ENCODE measurements at places on chromosomes 7 and 10.

DNA sequence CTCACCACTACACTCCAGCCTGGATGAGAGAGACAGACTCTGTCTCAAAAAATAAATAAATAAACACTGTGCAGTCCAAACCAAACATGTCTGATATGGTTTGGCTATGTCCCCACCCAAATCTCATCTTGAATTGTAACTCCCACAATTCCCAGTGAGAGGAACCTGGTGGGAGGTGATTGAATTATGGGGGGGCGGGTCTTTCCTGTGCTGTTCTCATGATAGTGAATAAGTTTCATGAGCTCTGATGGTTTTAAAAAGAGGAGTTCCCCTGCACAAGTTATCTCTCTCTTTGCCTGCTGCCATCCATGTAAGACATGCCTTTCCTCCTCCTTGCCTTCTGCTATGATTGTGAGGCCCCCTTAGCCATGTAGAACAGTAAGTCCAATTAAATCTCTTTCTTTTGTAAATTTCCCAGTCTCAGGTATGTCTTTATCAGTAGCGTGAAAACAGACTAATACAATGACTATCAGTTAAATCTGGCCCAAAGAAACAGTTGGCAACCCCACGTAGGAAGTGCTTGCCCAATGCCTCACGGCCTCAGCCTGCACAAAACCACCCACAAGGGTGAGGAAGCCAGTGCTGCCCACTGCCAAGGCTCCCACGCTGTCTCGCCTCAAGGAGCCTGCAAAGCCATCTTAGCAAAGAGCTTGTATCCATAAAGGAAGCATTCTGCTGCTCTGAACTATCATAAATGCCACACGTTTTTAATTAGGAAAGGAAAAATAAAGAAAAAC, 64.7 kb downstream of the PIK3AP1 start:
- no peak for DNase-seq

DNA sequence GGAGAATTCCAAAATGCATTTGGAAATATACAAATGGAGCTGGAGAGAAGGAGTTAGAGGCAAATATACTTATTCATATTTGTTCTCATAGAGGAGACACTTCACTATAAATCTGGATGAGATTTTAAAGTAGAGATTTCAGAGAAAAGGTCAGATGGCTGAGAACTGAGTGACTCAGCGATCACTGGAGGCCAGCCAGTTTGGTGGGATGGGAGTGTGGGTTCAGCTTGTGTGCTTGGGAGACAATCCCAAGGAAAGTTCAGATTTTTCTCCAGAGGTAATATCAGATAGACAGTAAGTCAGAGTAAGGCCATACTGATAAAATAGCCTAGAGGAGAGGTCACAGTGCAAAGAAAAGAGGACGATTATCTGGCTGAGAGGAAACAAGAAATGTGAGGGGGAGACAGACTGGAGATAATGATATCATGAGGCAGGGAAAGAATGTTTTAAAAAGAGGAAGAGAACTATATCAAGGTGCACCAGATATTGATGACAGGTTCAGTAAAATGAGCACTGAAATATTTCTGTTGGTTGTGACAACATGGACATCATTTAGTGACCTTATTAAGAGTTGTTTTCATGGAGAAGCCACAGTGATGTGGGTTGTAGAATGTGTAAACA, 67.0 kb downstream of the MDFIC start:
- peak; percentile 71 for DNase-seq

DNA sequence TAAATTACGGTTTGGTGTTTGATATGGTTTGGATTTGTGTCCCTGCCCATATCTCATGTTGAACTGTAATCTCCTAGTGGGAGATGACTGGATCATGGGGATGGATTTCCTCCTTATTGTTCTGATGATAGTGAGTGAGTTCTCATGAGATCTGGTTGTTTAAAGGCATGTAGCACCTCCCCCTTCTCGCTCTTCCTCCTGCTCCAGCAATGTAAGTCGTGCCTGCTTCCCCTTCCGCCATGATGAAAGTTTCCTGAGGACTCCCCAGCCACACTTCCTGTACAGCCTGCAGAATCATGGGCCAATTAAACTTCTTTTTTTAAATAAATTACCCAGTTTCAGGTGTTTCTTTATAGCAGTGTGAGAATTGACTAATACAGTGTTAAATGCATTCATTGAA, 116.6 kb downstream of the DOCK4 start:
- DNase-seq, result no peak

DNA sequence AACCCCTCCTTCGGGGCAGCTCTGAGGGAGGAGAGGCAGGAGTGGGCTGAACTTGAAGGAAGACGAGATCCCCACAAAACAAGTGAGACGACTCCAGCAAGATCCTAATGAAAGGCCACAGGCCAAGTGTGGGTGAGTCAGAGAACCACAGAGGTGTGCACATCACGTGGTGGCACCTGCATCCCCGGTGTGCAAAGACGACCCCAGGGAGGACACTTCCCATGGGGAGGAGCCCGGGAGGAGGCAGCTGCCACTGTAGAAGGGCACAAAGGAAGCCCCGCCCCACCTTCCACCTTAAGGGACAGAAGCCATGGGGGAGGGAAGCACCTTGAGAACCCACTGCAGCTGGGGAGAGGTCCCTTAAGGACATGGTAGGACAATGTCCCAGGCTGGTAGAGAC, 45.7 kb downstream of the ESYT2 start:
- DNase-seq, result no peak

- peak; percentile 41 for DNase-seq
Measured at GRCh38 chr10:26725837-26726727, 28.6 kb downstream of the PDSS1 start.

DNA sequence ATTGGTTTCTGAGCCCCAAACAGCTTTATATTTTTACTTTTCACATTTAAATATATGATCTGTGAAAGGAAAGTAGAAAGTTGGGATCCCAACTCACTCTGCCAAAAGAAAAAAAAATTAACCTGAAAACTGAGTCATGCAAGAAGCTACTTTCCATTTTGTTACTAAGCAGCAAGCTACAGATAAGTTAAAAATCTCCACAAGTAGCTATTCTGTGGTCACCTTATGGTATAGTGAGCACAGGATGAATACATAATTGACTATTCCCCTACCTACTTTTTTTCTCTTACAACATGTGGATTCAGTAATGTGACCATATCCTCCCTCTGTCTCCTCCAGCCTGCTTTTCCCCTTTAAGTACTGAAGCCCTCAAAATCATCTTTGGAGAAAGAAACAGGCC, 30.3 kb upstream of the CREB3L2 start:
- DNase-seq, result peak; percentile 68

DNA sequence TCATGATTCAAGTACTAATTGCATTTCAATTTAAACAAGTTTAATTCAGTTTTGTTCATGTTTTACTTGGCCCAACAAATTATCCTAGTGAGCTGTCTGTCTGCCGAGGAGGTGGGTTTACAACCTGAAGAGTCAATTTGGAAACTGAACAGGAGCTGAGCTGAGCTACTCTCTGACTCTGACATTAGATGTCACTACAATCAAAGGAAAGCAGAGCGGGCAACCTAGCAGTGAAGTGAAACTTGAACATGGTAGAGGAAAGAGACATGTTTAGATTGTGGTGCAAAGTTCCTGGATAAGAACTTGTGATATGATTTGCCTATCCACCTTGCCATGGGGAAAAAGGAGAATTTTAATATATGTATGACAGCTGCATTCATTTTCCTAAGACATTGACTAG, 9.6 kb upstream of the AGR3 start:
- peak; percentile 72 for DNase-seq

DNA sequence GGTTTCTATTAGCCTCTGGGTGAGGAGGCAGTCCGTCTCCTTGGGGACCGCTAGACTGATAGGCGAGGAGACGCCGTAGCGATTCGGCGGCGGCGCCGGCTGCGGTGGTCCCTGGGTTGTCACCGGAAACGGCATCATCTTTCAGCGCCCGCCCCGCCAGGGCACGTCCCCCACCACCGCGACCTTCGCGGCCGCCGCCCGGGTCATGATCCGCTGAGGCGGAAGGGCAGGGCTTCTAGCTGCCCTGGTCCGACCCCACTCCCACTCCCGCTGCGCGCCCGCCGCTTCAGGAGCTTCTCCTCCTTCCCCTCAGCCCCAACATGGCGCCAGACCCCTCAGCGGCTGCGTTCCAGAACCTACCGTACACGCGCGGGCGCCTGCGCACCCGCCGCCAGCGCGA, at the start of gene PAPOLB:
TSS of gene PAPOLB (minus strand) at position 358 of the 400 bp plus-strand sequence. CDS start at position 138, 220 bp downstream.
- no peak for DNase-seq

- DNase-seq, result no peak
Measured at GRCh38 chr10:27134371-27134770, 19.8 kb downstream of the YME1L1 start.

Data from renal cortical epithelial cell (primary cell).